ENCODE measurements at places on chromosomes 2 and 18.

DNA sequence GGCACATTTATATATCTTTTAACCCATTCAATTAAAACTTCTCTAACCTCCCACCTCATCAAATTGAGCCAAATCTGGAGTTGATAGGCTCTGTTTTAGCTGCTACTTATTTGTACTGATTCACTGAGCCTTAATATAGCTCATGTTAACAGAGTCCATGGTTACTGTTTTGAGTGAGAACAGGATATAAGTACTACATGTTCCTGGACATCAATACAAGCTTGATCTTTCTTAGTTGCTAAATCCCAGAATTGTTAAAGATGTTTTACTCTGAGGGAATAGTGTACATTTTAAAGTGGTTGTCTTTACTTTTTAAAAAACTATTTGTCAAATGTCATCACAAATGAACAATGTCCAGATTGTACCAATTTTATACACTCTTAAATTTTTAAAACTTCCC lies 157.7 kb downstream of the RPRM start:
- no peak for DNase-seq

DNA sequence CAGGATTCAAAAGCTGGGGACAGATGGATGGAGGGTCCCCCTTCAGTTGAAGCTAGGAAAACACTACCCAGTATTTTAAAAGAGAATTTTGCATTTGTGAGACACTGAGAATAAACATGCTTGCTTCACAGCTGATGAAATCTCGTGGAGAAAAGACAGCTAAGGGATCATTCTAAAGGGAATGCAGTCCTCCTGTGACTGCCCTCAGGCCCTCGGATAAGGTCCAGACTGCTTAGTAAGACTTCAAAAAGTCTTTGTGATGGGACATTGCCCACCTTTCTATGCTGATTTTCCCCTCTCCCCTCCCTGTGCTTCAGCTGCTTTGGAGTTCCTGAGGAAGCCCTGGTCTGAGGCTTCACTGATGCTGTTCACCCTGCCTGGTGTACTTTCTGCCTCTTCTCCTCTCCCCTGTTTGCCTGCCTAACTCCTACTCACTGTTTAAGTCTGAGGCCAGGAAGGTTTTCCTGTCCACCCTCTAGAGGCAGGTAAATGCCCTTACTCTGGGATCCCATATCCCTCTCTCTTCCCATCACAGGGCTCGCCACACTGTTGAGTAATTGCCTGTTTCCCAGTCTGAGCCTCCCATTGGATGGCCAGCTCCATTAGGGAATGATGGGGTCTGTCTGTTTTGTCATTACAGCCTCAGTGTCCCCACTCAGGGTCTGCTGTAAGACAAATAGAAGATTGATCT lies 26.6 kb downstream of the POLE4 start:
- no peak for DNase-seq

GRCh38 chr2:174597345-174598047 lies at the start of gene WIPF1:
TSS of gene WIPF1 (minus strand) at chr2:174597804. CDS start at chr2:174585573, 12,231 bp downstream.
- DNase-seq = no peak

- DNase-seq = no peak
Observed at GRCh38 chr18:74064510-74064909, 83.1 kb downstream of the FBXO15 start.

DNA sequence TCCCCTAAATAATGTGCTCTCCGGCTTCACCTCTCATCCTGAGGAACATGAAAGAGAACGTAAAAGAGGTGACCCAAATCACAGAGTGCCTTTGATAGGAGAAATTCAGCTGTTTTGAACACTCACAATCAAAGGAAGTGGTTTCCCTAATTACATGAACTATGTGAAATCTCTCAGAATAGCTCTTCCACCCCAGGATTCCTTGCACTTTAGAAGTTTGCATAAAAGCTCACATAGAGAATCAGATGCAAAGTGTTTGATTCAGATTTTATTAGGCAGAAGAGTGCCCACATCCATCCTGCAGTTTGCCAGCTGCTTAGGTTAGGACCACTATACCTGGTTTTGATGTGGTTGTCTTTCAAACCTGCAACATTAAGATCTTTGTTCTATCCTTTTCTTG lies 61.0 kb downstream of the MAP3K20 start:
- DNase-seq = no peak

DNA sequence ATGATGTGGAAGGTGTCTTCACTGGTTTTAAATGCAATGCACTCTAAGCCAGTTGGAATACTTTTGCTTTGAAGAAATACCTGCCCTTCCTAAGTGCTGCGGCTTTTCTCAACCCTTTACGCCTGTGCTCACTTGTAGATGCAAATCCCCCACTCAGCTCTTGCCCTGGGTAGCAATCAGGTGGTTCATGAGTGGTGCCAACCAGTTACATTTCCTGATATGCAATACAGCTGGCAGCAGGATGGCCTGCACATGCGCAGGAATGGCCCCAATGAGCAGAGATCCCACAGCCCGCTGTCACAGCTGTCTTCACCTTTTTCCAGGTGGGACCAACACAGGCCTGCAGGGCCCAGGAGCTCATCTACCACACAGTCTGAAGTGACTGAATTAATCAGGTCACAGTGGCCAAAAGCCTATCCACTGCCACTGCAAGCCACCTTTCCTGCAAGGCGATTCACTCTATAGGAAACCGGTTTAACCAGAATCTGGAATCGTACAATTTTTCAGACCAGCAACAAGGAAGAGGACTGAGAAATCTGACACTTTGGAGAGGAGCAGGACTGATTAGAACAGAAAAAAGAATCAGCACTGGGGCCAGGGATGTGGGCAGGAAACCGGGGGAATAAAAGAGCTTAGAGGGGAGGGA lies 247.8 kb downstream of the MYT1L start:
- no peak for DNase-seq

- DNase-seq = no peak
Observed at GRCh38 chr2:217206016-217206725, 346.3 kb upstream of the TNP1 start.

DNA sequence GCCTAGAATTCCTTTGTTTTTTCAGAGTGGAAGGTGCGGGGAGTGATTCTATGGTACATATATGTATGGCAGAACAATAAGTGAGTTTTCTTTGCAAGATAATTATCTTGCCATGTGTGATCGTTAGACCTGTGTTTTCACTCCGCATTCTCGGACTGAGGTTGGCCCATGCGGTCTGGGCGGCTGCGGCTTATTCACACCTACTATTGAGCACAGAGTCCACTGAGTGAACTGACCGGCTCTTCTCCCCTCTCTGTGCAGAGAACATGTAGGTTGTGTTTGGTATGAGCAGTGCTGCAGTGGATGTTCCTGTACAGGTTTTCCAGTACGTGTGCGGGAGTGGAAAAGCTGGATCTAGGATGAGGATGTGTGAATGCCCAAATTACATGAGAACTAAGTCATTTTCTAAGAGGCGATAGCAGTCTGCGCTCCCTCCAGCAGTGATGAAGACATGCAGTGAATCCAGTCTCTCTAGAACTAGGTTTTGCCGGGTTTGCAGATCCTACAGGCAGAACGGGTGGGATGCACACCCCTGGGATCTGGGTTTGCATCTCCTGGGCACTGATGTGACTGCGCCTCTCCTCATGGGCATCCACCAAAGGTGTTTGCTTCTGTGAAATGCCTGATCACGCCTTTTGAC lies 27.1 kb downstream of the MTERF4 start:
- DNase-seq = no peak

DNA sequence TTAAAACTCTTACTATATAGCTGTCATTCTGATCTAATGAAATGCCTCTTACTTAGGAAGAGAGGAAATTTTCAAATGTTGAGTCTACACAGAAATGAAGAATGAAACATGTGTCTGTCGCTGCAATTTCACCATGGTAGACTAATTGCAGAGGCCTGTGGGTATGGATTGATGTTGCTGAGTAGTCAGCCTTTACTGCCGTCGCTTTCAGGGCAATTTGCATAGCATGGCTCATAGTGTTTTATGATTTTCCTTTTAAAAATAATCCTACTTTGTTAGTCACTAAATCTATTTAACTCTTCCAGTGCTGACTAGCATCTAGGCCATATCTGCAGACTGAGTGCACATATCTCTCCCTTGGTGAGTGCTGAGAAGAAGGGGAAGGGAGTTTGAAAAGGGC lies 819.2 kb downstream of the SATB2 start:
- no peak for DNase-seq

GRCh38 chr2:181407171-181407570 lies 50.0 kb upstream of the ITGA4 start:
- no peak for DNase-seq

DNA sequence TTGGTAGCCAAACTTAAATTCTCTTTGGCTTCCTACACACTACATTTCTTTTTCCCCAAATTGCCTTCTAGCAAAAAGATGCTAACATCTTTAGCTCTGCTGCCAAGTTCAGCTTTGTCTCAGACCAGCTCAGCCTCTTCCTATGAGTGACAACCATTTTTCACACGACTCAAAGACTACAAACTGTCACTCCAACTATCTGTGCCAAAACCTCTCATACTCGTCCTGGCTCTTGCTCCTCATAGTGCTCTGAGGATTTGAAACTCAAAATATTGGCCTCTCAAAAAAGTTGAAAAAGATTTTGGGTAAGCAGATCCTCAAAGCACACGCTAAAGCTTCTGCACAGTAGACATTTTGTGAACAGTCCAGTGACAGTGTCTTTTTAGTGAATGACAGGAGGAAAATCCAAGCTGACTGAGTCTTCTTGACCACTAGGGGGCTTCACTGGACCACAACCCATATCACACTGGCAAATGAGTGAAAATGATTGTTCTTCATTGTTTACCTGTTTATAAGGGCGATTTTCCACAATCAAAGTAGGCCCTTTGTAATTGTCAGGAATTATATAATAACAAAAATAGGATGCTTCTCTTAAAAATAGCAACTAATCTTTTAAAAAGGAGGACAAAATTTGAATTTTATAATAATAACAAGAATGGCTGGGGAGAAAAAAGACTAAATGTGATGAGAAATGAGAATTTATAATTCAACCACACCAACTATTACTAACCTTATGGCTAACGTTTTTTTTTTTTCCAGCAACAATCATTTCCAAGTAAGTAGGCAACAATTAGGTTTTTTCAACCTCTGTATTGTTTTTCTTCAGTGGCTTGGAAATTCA lies 85.5 kb upstream of the PGAP1 start:
- no peak for DNase-seq

DNA sequence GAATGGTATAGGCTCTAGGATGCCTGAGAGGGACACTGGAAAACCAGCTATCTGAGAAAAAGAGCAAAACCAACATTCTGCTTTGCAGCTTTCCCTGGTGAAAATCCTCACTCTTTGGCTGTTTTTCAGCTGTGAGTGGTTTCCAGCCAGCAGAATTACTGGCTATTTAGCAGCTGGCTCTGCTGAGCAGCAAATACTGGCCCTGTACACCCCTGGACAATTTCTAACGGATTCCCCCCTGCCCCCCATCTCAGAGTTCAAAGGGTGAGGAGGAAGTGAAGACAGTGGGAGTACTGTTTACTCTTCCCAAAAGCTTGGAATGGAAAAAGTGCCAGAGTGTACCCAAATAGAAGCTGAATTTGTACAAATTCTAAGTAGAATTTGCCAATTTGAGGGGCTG lies 26.1 kb upstream of the IMP4 start:
- no peak for DNase-seq

GRCh38 chr2:42435628-42436027 lies 58.2 kb downstream of the KCNG3 start:
- no peak for DNase-seq

GRCh38 chr18:56702946-56703345 lies 51.8 kb downstream of the WDR7 start:
- DNase-seq = no peak
